ENCODE measurements at places on chromosomes 2 and 18.

DNA sequence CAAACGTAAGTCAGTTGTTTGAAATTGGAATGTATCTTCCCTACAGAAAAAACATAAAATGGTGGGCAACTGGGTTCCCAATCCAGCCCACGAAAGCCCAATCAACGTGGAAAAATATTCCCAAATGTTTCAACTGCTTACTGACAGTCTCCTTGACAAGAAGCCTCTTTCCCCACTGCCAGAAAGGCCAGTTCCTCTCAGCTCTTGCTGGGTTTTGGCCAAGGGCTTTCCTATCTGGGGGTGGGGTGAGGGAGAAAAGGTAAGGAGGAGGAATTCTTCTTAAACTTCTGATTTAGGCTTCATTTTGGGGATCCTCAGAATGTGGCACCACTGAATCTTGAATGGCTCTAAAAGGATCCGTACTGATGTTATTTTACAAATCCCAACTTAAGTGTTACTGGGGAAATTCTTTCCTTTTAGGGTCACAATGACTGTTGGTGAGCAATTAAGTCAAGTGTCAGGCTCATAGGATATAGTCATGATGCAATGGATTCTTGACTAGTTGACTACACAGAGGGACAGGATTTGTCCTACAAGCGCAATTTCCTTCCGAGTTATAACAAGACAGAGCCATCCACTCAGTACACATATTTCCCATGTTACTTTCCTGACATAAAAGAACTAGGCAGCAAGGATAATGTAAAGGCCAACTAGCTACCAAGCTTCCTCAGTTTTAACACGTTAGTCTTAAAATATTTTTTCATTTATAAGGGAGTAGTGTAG lies 73.6 kb downstream of the SPRED2 start:
- DNase-seq = no peak

- DNase-seq = no peak
Measured at GRCh38 chr2:74092275-74092674, 55.4 kb downstream of the BOLA3 start.

DNA sequence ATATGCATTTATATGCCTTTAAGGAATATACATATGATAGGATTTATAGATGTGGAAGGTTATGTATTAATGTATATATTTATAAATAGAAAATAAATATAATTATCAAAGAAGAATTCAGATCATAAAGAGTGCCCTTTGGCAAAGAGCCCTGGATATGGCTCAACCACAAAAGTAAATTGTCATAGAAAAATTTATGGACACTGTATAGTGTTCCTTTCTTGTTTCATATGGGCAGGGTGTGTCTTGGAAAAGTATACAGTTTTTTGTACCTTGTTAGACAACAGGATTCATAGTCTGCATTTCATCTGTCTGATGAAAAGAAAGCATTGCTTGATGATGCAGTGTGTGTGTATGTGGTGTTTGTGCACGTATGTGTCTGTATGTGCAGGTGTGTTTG lies 2.9 kb downstream of the UGT1A7 start:
- no peak for DNase-seq

- DNase-seq = no peak
Measured at GRCh38 chr2:234463626-234464290, 33.1 kb downstream of the ARL4C start.

GRCh38 chr2:215002500-215002899 lies 135.9 kb downstream of the ABCA12 start:
- peak; percentile 39 for DNase-seq

- DNase-seq = peak; percentile 43
Measured at GRCh38 chr2:111117598-111118480, 2.9 kb upstream of the BCL2L11 start.

DNA sequence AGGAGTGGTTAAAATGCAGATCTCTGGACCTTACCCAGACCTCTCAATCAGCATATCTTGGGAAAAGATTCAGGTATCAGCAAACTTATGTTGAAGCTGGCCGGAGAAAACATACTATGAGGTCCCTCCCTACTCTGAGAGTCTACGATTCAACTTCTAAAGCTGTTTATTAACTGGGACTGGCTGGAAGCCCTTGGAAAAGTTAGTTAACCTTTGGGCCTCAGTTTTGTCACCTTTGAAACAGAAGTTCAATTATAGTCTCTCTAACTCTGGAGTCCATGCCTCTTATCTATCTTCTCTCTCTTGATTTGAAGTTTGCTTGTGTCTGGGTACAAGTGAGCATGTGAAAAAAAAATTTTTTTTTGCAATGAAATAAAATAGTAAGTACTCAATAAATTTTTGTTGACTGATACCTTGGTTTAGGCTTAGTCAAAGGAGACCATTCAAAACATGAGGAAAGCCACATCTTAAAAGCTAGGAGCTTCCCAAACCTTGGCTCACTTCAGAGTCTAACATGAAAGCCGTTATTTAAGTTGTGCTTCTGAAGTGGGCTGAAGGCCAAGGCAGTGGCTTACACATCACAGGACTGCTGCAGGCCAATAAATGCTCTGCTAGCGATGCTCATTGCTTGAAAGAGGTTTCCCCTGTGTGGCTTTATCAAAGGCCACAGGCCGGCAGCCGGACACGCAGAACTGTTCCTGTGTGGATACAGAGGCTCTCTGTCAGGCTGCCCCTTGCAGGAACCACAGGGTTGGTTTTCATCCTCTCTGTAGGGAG lies 110.6 kb upstream of the FAM136A start:
- no peak for DNase-seq

GRCh38 chr2:238928520-238929241 lies 80.8 kb downstream of the TWIST2 start:
- DNase-seq = no peak

DNA sequence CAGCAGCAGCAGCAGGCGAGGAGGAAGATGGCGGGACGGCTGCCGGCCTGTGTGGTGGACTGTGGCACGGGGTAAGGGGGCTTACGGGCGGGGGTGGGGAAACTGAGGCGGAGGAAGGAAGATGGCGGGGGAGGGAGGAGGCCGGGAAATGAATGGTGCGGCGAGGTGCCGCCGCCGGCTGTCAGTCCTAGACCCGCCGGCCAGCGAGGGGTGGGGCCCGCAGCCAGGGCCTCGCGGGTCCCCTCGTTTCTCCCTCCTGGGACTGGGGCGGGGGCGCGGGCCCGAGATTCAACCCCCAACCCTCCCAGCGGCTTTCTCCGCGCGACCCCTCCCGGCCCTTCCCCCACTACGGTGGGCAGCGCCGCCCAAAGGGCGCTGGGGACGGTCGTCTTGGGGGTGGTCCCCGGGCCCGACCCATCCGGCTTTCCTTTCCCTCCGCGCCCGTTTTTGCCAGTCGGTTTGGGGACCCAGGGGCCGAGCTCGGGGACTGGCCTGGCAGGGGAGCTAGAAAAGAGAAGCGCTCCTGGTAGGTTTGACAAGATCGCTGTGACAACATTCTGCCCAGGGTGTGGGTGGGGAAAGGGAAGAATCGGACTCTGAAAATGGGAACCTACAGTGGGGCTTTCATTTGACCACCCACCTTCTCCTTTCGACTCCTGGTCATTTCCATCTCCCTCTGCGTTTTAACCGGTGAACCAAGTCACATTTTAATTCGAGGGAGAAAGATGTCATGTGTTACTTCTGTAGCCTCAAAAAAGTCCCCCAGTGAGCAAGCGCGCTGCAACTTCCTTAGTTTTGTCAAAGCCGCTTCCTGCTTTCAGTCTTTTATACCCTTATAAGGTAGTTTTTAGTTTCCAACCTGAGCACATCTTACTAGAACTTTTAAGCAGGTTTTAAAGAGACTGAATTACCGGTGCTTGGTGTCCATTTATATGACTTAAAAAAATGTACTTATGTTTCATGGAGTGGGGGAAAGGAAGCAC lies 655 bp downstream of the ACTR3 start:
- peak; percentile 89 for DNase-seq

GRCh38 chr2:168230389-168230788 lies 17.0 kb downstream of the STK39 start:
- DNase-seq = no peak

- peak; percentile 21 for DNase-seq
Measured at GRCh38 chr2:169363560-169364150, 1.3 kb upstream of the LRP2 start.

DNA sequence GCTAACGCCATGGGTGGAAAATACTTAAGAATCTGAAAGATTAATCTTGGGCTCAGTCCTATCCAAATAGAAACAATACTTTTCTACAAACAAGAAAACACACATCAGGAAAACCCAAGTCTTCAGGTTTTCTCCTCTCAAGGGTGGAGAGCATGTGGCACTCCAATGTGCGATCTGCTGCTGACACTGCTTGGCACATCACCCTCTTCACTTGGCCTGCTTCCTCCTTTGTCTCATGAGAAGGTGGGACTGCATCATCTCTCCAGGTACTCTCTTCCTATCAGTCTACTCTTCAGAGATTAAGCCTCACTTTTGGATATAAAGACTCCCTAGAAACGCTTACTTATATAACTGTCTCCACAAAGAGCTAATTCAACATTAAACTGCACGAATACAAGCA lies 26.4 kb downstream of the HDLBP start:
- no peak for DNase-seq

DNA sequence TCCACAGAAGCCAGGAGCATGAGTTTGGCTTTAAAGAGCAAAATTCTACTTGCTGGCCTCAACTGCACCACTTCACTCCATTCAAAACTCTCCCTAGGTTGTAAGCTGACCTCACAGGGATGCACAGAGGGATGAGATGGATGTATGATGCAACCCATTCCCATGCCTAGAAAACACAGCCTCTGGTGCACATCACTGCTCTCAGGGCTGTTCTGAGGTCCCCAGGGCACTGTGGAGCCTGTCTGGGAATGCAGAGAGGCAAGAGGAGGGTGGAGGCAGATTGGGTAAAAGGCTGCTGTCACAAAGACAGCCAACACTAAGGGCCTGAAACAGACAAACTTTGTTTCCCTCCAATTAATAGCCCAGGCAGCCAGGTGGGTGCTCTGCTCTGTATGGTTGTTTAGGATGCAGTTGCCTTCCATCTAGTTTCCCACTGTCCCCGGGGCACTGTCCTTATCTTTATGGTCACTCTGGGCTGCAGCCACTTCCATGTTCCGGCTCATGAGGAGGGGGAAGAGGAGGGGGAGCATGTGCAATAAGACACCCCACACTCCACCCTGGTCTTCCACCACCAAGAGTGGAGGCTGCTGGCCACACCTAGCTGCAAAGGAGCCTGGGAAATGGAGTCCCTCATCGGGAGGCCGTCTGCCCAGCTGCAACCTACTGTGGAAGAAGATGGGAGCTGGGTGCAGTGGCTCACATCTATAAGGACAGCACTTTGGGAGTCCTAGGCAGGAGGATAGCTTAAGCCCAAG lies 7.0 kb downstream of the GPR45 start:
- DNase-seq = no peak

GRCh38 chr2:235195921-235196320 lies 244.1 kb downstream of the SH3BP4 start:
- DNase-seq = no peak

DNA sequence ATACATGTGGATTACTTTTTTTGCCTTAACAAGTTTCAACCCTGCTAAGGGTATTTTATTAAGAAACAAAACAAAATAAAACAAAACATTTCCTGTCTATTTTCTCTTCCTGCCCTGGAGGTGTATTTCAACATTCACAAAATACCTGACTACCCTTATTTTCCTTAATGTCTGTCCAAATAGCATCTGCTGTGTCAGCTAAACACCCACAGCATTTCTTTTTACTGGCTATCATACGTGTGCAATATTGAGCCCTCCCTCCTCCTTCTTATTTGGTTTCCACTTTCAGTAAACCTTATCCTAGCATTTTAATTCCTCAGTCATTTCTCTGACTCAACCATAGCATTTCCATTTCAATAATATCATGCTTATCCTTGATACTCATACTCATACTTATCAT lies 1420.0 kb upstream of the ZEB2 start:
- DNase-seq = no peak

DNA sequence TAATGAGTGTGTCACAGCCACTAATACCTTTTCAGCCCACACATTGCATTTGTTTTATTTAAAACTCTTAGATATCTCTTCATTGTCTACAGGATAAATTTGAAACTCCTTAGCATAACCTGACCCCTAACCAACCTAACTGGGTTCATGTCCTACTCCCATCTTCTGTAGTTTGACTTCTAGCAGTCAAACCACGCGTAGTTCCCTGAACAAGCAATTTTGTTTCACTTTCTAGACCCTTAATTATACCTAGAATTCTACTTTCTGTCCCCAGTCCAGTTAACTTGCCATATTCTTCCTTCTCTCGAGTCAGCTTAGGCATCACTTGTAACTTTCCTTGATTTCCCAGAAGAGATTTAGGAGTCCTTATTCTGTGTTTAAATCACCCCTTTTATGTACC lies 55.1 kb downstream of the RBBP8 start:
- no peak for DNase-seq

- peak; percentile 26 for DNase-seq
Measured at GRCh38 chr2:172285010-172285621, 142.3 kb upstream of the ITGA6 start.

GRCh38 chr2:46047290-46047689 lies 249.9 kb upstream of the EPAS1 start:
- DNase-seq = no peak

- no peak for DNase-seq
Measured at GRCh38 chr2:106977717-106978116, 91.8 kb upstream of the ST6GAL2 start.

DNA sequence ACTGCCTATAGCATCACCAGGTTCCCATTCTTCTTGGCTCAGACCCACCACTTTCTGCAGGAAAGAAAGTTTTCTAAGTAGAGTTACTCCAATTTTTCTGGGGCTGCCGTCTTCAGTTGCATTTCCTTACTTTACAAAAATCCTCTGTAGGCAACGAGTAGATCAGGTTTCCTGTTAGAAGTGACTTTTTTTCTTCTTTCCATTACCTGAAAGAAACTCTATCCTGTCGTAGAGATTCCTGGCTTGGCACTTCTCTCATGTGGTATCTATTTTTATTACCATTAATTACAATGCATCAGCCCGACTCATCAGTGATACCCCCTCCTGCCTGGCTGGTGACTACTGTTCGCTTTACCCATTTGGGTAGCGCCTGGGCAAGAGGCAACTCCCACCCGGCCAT lies 5.6 kb upstream of the SIX2 start:
- DNase-seq = no peak

- DNase-seq = no peak
Measured at GRCh38 chr2:226793646-226794045, 6.0 kb downstream of the IRS1 start.

- DNase-seq = no peak
Measured at GRCh38 chr2:150426724-150427123, 60.7 kb downstream of the RND3 start.

DNA sequence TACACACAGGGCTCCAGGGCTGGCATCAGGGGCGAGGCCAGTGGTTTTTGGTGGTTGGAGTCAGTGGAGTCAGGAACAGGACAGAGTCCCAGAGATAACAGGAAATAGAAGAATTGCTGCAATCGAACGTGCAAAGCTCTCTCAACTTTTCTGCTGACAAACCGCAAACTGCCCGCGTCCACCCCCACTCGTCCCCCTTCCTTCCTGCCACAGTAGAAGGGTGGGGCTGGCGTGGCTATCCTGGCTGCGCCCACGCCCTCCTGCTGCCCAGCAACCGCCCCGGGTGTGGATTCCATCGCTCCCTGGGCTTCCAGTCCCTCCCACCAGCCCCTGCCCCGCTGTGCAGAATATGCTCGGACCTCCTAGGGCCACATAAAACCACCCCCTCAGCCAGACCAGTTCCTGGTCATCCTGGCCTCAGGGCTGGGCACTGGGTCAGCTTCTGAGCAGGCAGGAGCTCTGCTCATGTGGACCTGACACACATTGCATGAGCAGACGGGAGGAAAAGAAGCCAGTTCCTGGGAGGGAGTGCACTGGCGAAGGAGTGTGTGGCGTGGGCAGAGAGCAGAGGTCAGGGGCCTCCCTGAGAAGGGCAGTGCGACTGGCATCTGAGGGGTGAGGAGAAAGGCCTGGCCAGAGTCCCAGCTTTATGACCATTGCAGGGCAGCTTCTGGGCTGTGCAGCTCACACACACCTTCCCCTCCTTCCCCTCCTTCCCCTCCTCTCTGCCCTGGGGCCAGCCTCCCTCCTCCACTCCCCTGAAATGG lies 85.4 kb upstream of the ATG16L1 start:
- peak; percentile 45 for DNase-seq
